ENCODE measurements at places on chromosomes 5 and 9.

GRCh38 chr9:130934702-130935647, 4.1 kb downstream of the FIBCD1 start:
- DNase-seq = no peak

- DNase-seq = no peak
These were observed 67.9 kb downstream of the NFIB start for GRCh38 chr9:14245901-14246525.

- DNase-seq = peak; percentile 87
These were observed 20.2 kb downstream of the GRAMD2B start for GRCh38 chr5:126443374-126443851.

- no peak for DNase-seq
These were observed 9.1 kb upstream of the ANKRD18A start for GRCh38 chr9:38629511-38629910.

- no peak for DNase-seq
These were observed 5.8 kb downstream of the SPATA31E1 start for GRCh38 chr9:87888501-87888900.

- peak; percentile 44 for DNase-seq
These were observed 374.6 kb downstream of the SPATA31D1 start for GRCh38 chr9:82363198-82363597.

DNA sequence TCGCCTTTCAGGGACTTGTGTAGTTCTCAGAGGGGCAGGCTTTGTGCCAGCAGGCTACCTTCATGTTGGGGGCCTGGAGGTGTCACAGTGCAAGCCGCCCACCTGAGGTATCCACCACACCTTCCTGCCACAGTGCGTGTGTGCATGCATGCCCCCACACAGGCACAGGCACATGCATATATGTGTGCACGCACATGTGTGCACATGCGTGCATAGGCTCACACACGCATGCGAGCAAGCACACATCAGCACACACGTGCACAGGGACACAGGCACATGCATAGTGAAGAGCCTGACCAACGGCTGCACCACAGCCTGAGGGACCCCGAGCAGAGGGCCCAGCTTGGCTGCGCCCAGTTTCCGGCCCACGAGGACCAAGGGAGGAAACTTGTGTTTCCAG, 36.1 kb downstream of the IRX4 start:
- DNase-seq = no peak

DNA sequence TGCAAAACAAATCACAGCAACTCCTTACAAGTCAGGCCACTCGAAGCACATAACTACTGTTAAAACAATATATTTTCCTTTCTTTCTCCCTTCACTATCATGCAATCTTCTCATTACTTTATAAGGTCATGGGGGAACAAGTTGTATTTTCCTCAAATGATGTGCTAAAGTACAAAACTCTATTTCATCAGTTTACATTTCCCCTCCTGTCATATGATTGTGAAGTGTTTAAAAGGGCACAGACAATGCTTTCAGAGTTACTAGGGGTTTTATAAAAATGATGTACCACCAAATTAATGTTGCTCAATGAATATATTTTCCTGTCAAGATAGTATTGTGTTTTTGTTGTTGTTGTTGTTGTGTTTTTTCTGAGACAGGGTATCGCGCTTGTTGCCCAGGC, 34.1 kb downstream of the MAPKAP1 start:
- DNase-seq = no peak

DNA sequence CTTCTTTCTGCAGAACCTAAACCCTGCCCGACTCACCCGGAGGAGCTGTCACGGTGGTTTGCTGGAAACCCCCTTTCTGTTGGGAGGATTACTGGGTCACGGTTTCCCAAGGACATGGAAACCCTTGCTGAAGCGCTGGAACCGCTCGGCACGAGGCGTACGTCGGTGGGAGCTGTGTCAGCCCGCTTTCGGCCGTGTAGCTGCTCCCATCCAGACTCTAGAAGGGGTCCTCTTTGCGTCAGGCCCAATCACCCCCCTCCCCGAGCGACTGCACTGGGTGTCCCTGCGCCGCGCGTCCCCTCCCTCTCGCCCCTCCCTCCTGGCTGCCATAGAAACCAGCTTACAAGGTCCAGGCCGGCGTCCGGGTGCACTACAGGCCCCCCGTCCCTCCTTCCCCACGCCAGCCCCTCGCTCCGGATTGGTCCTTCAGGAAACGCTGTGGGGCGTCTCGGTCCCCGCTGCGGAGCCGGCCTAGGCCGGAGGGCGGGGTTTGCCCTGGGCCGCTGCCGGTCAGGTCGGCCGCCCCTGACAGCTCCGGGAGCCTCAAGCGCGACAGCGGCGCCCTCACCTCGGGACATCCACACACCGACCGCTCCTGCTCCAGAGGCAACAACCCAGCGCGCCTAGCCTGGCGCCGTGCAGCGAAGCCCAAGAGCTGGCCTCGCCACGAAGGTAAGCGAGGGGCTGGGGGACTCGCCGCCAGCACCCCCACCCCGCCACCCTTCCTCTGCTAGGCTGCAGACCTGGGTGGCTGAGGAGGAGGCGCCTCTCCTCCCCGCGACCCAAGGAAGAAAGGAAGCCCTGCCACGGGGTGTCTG, at the start of gene NIM1K:
Gene NIM1K (plus strand): TSS at position 486 of the 818 bp plus-strand sequence. CDS start 53,551 bp downstream, outside the sequence.
- peak; percentile 79 for DNase-seq

- peak; percentile 47 for DNase-seq
These were observed 82.6 kb upstream of the COL5A1 start for GRCh38 chr9:134559013-134559412.

GRCh38 chr5:143495821-143496275, 92.4 kb upstream of the NR3C1 start:
- peak; percentile 95 for DNase-seq

DNA sequence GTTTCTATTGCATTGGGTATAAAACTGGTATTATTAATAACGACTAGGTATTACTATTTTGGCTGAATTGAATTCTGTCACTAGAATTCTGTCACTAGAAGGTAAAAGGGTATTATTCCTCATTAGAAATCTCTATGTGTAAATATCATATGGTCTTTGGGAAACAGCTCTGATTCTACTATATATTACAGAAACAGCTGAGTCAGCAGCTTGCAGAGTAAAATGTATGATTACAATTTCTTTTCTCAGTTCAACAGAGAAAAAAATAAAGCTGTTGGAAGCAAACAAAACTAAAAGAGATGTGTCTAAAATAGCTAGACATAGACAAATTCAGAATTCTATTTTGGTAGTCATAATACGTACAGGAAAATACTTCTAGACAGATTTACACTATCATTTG, 48.5 kb downstream of the HAPLN1 start:
- DNase-seq = no peak

- no peak for DNase-seq
These were observed 75.9 kb downstream of the AUH start for GRCh38 chr9:91285729-91286353.

DNA sequence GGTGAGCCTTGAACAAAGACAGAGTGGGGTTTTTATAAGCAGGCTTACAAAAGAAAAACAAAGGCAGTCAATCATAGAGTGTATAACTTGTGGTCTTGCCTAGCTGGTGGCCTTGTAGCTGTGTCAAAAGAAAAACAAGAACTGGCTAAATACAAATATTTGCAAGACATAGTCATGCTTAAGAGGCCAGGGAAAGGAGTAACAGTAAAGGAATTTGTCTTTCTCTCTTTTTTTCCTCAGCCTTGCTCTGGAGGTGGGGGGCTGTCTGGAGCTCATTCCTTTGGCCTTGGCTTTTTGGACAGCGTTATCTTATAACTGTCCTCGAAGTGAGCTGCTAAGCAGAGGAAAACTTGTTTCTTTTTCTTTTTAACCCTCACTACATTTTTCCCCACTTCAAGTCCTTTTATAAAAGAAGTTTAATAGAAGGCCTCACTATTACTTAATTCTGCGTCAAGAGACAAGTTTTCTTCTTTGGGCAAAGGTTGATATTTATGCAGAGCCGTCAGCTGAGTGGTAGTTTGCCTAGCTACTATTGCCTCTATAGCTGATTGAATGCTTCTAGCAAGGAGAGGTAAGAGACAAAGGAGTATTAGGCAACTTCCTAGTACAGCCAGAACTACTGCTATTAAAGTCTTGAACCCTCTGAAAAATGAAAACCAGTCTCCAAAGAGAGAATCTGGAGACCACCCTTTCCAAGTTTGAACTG, 14.3 kb downstream of the CEL start:
- DNase-seq = peak; percentile 71

DNA sequence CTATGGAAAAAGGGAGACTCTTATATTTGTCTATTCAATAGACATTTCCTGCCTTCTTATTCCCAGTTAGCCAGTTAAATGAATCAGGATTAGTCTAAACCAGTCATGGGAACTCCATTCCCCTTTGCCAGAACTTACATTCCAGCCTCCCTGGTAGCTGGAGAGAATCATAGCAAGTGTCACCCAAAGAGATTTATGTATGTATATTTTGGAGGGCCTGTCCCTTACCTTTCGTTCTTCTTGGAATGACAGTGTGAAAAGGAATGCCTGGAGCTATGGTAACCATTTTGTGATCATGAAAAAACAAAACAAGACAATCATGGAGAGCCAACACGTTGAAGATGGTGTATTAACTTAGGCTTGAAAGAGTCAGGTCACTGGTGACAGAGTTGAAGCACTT, 627.7 kb downstream of the CCDC171 start:
- DNase-seq = no peak

GRCh38 chr5:31131381-31131891, 62.0 kb upstream of the CDH6 start:
- DNase-seq = no peak

DNA sequence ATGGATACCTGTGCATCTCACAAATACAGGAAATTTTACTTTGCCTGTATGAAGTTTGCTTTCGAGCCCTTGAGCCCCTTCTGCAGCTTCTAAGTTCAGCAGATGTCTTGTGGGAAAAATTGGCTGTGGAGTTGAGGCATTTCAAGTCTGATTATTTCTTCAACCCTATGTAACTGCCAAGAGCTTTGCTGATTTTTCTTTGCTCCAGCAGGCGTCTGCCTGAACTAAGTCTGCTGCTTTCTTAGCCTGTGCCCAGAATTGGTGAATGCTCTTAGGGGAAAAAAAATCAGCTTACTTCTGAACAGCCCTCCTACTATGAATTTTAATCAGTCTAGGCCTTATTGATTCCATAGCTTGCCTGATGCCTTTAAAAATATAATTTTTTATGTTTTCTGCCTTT, 41.2 kb downstream of the RIC1 start:
- DNase-seq = peak; percentile 50

DNA sequence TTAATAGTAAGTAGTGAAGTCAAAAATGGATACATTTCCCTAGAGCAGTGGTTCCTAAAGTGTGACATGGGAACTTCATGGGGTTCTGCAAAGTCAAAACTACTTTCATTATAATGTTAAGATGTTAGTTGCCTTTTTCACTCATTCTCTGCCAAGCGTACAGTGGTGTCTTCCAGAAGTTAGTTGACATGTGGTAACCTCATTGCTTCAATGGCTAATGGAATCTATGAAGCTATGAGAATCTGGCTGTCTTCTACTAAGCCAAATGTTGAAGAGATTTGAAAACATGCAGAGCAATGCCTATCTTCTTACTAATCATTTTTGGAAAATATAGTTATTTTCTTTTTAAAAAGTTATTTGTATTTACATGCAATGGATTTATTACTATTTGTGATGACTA, 111.8 kb downstream of the SLC12A2 start:
- peak; percentile 21 for DNase-seq

GRCh38 chr9:87337335-87338087, 160.2 kb upstream of the DAPK1 start:
- peak; percentile 64 for DNase-seq

GRCh38 chr9:82128011-82128696, 139.6 kb downstream of the SPATA31D1 start:
- DNase-seq = peak; percentile 61

DNA sequence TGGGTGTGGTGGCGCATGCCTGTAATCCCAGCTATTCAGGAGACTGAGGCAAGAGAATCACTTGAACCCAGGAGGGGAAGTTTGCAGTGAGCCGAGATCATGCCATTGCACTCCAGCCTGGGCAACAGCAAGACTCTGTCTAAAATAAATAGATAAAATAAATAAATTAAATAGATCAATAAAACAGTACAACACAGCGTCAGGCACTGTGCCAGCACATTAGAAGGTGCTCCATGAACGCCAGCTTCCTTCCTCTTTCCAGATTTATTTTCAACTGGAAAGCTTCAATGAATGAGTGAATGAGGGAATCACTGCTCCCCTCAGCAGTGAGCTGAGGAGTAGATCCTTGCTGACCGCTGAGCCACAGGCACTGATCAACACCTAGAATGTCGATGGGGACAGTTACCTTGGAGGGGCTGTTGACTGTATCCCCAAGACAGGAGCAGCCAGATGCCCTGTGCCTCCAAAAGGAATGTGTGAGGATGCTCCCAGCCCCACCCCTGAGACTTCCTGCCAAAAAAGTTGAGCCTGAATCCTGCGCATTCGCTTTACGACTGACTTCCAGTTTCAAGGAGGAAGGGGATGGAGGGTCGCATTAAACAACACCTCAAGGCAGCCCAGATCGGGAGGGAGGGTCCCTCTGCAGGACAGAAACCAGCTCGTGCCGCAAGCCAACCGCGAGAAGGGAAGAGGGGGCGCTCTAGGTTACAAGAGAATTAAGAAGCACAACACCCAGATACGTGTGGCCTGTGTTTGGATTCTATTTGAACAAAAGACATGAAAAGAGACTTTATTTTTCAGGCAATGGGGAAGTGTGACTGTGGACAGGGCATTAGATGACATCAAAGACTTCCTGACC, 54.0 kb upstream of the CNOT6 start:
- no peak for DNase-seq

- DNase-seq = no peak
These were observed 22.8 kb downstream of the FPGS start for GRCh38 chr9:127825319-127826051.

DNA sequence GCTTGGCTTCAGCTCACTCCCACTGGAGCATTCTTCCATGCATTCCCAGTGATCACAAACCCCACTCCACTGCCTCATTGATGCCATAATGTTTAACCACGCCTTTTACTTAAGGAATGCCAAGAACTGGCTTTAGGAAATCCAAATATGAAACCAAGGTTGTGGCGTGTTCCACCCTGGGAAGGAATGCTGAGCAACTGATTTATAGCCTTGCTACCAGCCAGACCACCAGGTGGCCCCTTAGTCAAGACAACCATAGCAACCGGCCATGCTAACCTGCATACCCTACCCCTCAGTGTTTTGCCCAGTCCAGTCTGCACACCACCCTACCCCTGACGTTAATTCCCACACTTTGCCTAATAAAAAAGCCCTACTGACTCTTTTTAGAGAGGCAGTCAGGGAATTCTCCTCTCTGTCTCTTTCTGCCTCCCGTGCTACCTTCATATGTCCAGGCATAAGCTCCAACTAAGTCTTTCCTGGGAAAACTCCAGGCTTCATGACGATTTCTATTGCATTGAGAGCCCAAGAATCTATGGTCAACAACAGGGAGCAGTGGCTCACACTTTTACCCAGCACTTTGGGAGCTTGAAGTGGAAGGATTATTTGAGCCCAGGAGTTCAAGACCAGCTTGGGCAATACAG, 27.0 kb upstream of the PRRC2B start:
- peak; percentile 63 for DNase-seq

GRCh38 chr5:133147815-133148567, 96.2 kb downstream of the HSPA4 start:
- DNase-seq = peak; percentile 29

DNA sequence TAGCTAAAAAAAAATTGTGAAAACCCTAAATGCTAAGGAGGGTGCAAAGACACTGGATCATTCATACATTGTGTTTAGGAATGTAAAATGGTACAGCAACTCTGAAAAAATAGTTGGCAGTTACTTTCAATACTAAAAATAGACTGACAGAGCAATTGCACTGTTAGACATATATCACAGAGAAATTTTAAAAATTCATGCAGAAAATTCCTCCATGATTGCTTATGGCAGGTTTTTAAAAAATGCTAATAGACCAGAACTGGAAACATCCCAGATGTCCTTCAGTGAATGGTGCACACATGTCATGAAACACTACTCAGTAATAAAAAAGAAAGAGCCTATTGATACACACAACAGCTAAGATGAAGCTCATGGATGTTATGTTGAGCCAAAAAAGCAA, 349.8 kb upstream of the DAB2 start:
- DNase-seq = peak; percentile 20

All from muscle of leg (tissue), 16 donors.